ENCODE measurements at places on chromosomes 4 and X. TPM values are rescaled to one million over a fixed set of nuclear protein-coding genes. Genes with fewer than 3 reads are reported as not detected.

DNA sequence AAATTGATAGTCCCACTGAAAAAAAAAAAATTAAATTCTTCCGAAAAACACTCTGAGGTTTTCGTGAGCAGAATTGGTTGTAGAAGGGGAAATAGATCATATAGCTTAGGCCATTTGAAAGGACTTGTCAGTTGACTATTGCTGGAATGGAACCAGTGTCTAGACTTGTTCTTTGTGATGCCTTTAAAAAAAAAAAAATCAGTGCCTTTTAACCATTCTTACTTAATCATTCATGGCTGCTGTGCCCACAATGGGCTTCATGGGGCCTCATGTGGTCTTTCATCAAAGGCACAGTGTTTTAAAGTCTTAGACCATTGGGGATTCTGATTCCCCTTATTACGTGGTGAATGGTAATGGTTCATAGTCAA lies 139.3 kb downstream of the AFF1 start:
- ATAC-seq, result no peak

GRCh38 chr4:152301381-152301780 lies 234.5 kb downstream of the FBXW7 start:
- ATAC-seq, result no peak

DNA sequence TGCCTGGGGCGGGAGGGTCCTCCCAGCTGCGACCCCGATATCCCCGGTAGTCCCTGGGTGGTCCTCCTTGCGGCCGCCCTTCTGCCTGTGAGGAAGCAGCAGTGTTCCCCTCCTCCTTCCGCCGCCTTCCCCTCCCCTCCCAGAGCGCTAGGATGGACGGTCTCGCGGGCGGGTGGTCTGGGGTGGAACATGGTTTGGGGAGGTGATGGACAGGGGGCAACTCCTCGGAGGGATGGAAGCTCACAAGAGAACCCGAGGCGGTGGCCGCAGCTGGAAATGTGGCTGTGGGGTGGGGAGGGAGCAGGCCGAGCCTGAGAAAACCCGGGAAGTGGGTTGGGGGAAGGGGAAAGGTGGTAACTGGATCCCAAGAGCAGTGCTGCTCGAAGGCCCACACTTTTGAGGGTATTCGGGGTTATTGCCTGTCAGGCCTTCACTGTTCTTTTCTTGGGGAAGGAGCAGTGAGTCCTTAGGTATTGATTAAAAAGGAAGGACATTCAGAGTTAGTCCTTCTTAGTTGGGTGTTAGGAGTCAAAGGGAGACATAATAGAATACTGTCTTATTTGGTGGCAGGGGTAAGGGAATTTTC lies 581 bp downstream of the UBE2K start:
- peak; percentile 32 for ATAC-seq

- peak; percentile 97 for ATAC-seq
Measured at GRCh38 chrX:103214870-103215424, at the start of gene BEX4. Gene BEX4, plus strand, starts transcription at chrX:103215108. Its CDS starts 1,046 bp downstream, at chrX:103216154.

DNA sequence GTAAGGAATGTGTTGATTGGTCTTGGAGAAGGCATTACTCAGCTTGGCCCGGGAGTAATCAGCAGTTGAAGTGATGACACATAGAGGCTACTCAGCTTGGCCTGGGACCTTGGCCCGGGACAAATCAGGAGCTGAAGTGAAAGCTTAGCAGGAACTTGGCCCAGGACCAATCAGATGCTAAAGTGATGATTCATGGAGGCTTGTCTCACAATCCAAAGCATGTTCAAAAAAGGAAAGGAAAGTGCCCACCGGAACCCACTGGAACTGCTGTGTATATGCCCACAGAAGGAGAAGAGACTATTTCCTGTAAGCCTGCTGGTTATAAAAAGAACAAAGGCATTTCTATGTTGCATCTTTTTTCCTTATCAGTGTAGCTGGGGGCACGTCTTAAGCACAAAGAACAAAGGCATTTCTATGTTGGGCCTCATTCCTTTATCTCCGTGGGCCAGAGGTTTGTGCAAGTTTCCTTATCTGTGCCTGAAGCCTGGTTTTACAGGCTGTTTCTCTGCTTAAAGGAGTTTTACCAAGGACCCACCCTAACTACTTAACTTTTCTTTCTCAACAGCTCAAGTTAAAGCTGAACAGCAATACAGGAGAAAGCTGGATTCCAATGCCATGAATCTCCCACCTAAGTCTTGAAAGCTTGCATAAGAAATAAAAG lies 1176.7 kb downstream of the NLGN4X start:
- ATAC-seq, result peak; percentile 83

DNA sequence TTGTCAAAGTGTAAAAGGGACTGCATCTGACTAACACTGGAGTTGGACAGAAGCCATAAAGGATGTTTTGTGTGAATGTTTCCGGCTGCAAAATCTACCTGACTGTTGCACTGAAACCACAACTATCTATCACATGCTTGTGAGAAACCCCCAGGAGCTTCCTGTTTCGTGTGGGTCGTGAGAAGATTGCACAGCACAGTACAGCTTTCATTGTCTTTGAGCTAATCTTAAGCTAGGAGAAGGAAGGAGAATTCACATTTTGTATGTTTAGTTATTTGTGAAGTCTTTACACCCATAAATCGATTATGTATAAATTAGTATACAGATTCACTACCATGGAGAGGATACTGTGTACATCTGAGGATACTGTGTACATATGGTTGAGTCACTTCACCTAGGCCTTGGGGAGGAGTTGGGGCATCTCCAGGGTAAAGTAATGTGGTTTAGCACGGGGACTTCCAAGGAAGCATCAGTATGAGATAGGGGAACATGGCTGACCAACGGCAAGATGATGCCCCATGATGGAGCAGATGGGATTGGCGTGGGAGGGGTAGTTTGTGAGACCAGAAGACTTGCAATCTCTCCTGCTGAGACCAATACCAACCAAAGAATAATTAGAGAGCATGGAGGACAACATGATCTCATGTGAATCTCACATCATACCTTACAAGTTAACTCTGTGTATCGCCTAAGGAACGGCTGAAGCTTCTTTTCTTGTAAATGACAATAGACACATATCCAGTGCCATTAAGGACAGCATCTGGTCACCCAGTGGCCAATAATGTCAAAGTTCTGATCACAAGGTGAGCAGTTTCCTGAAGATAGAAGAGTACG lies 43.1 kb upstream of the FAM9C start:
- ATAC-seq, result no peak

DNA sequence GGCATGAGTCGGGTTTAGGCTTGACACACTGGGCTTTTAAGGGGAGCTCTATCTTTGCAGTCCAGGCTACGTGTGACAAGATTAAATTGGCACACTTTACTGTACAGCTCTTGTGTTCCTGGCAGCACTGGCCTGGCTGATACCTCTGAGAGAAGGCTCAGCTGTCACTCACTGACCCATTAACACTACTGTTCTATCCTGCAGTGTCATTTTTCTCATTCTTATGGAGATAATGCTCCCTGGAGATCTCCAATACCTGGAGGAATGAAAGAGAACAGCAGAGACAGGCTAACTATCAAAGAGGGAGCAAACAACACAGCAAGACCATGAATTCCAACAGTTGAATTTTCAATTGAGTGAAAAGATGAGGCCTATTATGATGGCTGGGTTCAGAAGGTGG lies 1.7 kb upstream of the PDHA2 start:
- ATAC-seq, result no peak

DNA sequence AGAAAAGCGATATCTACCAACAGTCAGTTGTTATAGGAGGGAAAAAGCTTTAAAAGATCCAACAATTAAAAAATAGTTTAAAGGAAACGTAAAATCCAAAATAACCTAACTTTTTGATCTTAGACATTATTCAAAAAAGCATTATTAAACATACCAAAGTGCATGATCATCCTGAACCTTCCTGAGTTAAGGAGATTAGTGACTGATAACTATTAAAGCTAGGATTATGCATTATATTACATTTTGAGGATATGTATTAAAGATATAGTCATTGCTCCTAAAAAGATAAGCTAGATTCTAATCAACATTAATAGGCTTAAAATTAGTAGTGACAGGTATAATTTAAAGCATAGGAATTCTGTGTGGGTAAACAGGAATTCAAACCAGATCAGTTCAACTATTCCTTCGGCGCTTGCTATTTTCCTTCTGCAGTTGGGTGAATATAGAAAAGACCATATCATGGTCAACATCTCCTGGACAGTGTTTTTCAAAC lies 139.6 kb downstream of the ADAMTS3 start:
- no peak for ATAC-seq

DNA sequence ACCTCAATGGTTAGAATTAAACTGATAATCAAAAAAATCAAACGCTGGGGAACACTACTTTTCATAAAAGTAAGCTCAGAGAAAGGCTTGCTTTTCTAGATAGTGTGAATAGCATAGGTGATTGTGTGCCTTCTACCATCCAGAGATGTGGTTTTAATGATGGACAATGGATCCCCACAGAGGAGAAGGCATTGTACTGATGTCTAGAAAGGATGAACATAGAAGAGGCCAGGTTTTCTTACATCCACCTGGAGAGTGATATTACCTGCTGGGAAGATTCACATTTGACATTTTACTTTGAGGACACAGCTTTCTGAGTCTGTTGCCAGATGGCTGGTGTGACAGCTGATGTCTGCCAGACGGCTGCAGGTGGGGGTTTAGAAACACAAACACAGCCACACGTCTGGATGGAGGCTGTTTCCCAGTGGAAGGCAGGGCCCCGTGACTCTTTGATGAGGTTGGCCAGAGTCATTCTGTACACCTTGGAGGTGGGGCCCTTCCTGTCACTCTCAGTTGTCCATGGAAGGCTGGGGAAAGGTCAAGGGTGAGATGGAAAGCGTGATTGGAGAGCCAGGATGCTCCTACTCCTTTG lies 114.4 kb downstream of the PSAPL1 start:
- ATAC-seq, result no peak

DNA sequence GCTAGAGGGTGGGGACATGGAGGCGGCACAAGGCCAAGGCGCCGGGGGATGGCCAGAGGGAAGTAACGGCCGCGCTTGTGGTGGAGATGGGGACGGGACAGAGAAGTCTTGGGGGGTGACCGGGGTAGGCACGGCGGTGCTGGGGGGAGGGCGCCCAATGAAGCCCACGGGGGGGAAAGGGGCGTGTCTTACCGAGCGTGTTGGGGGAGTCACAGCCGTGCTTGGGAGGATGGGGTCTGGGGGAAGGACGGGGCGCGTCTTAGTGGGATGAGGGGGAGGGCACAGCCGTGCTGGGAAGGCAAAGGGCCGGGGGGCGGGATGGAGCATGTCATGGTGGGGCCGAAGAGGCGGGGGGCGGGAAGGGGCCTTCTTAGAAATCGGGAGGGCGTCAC lies 952 bp downstream of the ARSD start:
- peak; percentile 2 for ATAC-seq

GRCh38 chrX:15418707-15419181 lies 34.5 kb upstream of the VEGFD start:
- no peak for ATAC-seq

GRCh38 chr4:161336016-161336530 lies 827.7 kb downstream of the FSTL5 start:
- ATAC-seq, result no peak

DNA sequence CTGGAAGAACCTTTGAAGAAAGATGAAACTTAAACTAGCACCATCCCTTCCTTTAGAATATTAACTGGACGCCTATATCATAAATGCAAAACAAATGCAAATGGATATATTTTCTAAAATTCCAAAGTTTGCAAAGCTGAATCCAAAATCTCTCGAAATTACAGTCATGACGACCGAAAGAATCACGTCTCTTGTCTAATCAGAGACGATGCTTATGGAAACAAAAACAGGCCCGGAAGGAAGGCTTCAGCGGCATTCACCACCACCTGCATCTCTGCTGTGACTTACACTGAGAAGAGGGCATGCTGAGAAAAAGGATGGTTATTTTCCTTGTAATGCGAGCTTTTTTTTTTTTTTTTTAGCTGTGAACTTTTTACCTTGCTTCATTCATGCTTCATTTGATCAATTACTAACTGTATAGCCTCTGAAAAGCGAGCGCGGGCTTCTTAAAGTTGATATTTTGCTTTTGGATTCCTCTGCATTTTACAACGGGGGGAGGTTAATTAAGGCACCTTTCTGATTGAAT lies 209.3 kb downstream of the SOWAHB start:
- no peak for ATAC-seq

GRCh38 chrX:149471397-149471796 lies 33.7 kb downstream of the IDS start:
- ATAC-seq, result no peak

DNA sequence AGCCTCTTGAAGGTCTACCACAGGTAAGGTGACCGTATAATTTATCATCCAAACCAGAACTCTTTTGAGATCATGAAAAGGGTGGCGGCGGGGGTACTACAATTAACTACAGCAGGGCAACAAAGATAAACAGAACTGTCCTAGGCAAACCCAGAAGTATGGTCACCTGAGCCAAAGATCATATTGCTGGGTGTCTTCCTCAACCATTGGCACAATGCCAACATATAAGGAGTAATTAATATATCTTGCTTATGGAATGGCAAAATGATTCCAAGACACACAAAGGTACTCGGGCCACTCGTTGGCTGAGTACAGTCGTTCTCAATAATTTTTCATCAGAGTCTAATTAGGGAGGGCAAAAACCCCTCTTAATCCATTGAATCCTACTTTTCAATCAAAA lies 273.3 kb downstream of the QDPR start:
- no peak for ATAC-seq

DNA sequence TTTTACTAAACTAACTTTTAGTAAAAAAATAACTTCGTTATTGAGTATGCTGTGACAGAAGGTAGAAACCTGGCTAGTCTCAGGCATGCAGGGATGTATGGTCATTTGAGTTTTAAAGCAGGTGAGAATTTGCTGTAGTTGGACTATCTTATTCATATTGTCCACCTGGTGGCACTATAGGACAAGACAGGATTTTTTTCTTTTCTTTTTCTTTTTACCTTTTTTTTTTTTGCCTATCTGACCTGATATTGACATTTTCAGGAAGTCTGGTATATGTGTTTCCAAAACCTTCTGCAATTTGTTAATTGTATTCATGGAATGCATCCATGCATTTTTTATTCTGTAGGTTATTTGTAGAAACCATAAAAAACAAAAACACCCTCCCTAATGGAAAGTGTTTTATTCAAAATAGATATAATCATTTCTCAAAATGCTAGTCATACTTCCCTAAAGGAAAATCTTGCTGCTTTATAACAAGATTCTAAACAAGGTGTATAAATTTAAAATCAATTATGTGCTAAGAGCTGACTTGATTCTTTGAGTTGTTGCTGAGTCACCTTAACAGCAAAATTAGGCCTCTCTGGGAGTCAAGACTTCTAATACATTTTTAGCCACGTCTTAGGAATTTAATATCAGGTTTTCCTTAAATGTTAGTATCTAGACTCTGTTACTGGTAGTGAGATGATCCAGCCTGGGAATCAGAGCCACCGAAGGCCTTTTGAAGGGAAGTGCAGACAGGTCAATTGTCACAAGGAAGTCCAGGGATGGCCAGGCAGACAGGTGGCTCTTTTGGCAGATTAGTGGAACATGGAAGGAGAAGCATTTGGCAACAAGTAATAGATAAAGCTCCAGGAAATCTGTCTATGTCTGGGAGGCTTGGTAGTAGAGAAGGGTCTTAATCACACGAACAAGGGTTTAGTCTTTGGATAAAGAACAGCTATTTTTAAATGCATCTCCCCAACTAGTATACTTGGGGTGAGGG lies 201.3 kb upstream of the GNPDA2 start:
- ATAC-seq, result no peak

Gene DGAT2L6
- total RNA-seq, result not detected

Gene MAGED4
- 0.81 TPM for total RNA-seq

Gene PABPC1L2A
- total RNA-seq, result not detected

Gene CCDC120
- total RNA-seq, result 2.6 TPM

Gene TET2
- 22.5 TPM for total RNA-seq

Gene GPRASP2
- 13.7 TPM for total RNA-seq

Gene VSIG4
- 31.9 TPM for total RNA-seq
